ENCODE measurements at places on chromosomes 3 and 15.

DNA sequence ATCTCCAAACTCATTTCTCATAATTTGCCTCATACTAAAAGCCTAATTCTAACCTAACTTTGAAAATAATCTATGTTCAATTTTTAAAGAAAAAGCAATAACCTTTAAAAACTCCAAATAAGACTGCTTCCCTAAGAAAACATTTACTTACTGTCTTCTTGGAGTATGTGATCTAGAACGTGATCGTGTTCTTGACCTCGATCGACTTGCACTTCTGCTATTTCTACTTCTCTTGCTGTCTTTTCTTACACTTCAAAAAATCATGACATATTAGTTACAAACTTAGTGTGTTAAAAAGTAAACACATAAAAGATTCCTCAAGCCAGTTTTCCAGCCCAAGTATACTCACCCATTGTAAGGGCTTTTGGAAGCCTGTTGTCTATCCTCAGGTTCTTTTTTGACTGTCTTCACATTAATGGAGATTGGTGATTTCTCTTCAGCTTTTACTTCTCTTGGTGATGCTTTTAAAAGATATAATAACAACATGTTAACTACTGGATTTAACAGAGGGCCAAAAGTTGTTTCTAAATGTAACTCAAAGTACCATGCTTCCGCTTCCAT is 10.7 kb downstream of the CCNL1 start:
- DNase-seq = no peak

DNA sequence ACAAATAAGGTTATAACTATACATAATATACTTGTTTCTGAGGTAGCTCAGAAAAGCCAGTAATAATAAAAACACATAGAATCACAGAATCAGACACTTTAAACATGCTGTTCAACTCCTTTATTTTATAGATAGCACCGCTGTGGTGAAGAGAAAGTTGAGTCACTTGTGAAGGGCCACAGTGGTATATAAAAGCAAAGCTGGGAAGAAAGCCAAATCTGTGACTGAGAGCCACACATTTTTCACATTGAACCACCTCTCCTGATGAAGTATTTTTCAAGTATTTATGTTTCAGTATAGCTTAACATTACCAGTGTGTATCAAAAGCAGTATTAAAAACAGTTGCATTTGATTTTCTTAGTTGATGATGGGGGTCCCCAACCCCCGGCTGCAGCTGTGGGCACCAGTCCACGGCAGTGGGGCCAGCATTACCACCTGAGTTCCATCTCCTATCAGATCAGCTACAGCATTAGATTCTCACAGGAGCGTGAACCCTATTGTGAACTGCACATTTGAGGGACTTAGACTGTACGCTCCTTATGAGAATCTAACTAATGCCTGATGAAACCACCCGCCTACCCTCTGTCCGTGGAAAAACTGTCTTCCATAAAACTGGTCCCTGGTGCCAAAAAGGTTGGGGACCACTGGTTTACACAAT is 46.2 kb downstream of the TBL1XR1 start:
- peak; percentile 38 for DNase-seq

GRCh38 chr3:129616713-129617112 is 10.2 kb upstream of the PLXND1 start:
- DNase-seq = no peak

GRCh38 chr3:94349310-94349878 is 286.5 kb downstream of the NSUN3 start:
- no peak for DNase-seq

DNA sequence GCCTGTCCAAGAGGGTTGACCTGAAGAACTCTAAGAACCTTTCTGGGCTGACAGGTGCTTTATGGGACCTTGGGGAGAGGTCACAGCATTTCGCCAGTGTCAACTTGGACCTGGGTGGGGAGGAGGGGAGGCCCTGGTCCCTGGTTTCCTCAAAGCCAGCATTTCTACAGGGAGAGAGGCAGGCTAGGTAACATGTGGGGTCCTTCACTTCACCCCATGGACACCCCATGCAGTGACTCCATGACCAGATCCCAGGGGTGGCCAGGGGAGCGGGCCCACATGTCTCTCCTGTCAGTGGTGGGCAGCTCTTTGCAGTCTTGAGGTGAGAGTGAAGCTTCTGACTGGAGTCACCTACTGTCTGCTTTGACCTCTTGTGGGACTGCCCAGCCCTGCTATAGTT is 35.8 kb downstream of the GOLGA6L10 start:
- no peak for DNase-seq

All from umbilical cord (tissue), 2 donors.